ENCODE measurements at places on chromosomes 5 and 9. TPM values are rescaled to one million over a fixed set of nuclear protein-coding genes. Genes with fewer than 3 reads are reported as not detected.

The CDC25C gene
- 2.9 TPM for polyA plus RNA-seq

The FBN2 gene
- polyA plus RNA-seq, result 15.7 TPM

The IRX1 gene
- polyA plus RNA-seq, result 1.6 TPM

The RAB3C gene
- polyA plus RNA-seq, result not detected

Data from GM23248 (cell line).